ENCODE measurements at places on chromosomes 16 and 17.

DNA sequence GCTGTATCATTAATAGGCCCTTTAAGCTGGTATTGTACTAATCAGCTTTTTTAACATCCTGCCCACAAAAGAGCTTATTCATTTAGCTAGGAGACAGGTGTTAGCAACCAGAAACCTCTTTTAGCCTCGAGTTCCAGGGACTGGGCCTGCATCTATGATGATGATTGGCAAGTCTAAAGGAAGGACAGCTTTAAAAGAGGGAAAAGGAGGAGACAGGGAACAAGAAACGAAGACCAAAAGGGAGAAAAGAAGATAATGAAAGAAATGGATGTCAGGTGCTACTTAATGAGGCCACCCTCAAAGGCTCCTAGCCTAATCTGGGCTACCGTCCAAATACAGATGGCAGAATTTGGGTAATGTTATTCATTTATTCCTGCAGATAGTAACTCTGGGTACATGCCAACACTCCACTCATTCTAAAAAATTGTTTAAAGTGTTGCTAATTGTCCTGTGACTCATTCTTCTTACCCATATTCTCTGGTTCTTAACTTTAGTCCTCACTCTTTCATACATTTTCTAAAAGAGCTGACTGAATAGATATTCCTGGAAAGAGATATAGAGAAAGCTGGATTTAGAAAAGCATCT is 18.7 kb upstream of the RFFL start:
- no peak for DNase-seq

DNA sequence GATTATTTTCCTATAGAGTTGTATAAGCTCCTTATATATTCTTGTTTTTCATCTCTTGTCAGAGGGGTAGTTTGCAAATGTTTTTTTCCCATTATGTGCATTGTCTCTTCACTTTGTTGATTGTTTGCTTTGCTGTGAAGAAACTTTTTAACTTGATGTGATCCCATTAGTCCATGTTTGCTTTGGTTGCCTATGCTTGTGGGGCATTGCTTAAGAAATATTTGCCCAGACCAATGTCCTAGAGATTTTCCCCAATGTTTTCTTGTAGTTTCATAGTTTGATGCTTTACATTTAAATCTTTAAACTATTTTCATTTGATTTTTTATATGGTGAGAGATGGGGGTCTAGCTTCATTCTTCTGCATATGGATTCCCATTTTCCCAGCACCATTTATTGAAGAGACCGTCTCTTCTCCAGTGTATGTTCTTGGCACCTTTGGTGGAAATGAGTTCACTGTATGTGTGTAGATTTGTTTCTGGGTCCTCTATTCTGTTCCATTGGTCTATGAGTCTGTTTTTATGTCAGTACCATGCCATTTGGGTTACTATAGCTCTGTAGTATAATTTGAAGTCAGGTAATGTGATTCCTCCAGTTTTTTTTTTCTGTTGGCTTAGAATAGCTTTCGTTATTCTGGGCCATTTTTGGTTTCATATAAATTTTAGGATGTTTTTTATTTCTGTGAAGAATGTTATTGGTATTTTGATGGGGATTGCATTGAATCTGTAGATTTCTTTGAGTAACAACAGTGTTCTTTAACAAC is 165.8 kb downstream of the ABCA8 start:
- DNase-seq, result no peak

- DNase-seq, result no peak
These were observed 310.1 kb downstream of the C16orf95 start for GRCh38 chr16:87006789-87007745.

- DNase-seq, result no peak
These were observed 281.0 kb downstream of the FTO start for GRCh38 chr16:53984936-53985335.

- DNase-seq, result no peak
These were observed 178.8 kb downstream of the MAP2K6 start for GRCh38 chr17:69593351-69593715.

GRCh38 chr17:40625311-40625710 is 22.3 kb downstream of the SMARCE1 start:
- no peak for DNase-seq

DNA sequence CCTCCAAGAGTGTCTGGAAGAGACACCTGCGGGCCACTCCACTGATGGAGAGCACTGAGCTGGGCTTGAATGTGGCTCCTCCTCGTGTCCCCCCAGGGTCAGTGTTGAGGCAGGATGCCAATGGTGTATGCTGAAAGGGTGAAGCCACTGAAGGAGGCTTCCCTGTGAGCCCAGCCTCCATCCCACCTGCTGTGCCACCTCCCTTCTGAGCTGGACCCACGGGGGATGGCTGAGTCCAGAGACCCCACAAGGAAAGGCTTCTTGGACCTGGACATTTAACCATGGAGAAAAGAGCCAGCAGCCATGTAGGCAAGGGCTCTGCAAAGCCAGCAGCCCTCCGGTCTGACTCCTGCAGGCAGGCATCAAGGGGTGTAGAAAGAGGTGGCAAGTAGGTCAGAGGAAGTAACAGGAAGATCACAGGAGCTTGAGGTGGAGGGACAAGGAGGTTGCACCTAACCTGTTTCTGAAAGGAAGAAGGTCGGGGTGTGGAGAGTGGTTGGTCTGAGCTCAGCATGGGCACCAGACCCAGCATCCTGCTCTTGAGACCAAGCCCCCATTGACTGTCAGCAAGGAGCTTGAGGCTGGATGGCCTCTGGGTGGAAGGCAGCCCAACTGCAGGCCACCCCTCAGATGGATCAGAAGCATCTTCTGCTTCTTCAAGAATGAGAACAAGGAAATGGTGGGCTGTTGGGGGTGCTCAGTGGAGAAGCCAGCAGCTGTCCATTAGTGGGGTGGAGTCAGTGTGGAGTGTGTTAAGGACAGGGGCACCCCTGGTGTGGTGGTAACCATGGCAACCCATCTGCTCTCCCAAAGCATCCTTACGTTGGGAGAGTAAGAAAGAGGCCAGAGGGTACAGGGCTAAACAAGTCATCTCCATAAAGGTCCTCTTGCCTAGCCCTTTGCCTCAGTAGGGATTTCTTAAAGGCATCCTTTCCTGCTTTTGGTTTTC is 80.7 kb downstream of the PLD6 start:
- DNase-seq, result no peak

GRCh38 chr16:4136229-4136813 is 20.1 kb upstream of the ADCY9 start:
- no peak for DNase-seq

- DNase-seq, result no peak
These were observed 4.9 kb downstream of the DNAH3 start for GRCh38 chr16:21145738-21146137.

GRCh38 chr17:29682054-29682453 is 59.3 kb upstream of the CORO6 start:
- DNase-seq, result no peak

DNA sequence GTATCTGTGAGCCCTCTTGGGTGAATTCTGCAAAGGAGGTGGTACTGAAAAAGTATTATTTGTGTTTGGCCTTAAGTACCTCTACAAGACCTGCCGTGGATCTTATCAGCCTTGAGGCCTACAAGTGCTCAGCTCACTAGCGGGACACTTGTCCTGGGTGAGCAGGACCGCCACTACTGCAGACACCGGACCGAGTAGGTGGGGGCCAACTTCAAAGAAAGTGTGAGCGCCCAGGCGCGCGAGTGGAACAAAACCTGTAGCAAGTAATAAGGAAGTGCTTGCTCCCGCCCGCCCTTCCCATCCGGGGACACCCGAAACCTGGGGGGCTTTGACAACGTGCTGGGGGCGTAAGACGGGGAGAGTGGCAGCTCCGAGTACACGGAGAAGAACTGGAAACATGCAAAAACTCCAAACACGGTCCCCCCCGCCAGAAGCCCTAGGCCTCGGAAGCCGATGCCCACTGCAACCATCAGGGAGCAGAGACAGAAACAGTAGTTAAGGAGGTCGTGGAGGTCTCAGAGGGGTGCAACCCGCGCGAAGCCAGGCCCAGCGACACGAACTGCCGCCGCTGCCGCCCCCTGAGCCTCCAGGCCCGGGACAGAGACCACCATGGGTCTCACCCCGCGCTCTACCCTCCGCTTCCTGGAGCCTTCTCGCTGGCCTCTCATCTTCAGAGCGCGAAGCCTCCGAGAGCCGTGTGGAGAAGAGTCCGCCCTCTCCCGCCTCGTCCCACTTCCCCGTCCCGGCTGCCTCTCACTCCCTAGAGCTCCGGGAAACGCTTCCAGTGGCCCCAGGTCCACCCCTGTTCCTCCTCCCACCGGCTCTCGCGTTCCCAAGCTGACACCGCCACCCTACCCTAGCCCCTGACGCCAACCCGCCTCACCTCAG is 537 bp downstream of the CNOT1 start:
- DNase-seq, result peak; percentile 35

DNA sequence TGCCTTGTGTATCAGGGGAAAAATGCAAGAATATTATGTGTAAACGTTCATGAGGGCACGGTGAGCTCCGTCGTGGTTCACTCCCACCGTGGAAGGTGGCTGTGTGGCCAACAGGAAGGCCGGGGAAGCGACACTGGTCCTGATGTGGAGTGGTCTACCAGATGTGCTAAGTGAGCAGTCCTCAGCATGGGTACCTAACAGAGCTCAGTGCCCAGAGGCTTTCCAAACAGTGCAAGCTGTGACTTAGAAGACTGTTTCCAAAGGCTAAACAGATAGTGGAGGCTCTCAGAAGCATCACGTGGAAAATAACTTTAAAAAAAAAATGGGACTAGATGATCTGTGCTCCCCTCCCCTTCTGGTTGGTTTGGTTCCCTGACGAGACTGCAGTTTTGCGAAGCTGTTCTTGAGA is 199.3 kb upstream of the CHMP6 start:
- DNase-seq, result no peak

DNA sequence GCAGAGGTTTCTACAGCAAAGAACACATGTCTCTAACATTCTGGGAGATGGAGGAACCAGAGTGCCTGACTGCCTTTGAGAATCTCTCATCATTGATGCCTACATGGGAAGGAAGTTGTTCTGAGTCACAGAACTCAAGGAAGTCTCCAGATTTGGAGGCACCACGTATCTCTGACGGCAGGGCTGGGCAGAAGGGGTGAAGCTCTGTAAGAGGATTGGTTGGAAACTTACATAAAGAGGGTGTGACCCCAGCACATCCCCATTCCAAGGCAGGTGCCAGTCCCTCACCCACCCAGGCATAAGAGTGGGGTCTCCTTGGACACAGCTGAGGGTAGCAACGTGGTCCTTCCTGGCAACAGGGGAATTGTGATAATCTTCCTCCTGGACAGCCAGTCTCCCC is 17.4 kb downstream of the TNFRSF13B start:
- no peak for DNase-seq

GRCh38 chr17:83058266-83058798 is 21.1 kb upstream of the METRNL start:
- peak; percentile 33 for DNase-seq

GRCh38 chr17:16938496-16939207 is 33.3 kb downstream of the TNFRSF13B start:
- DNase-seq, result no peak

- peak; percentile 62 for DNase-seq
These were observed 149.3 kb upstream of the GSE1 start for GRCh38 chr16:85463672-85464382.

GRCh38 chr16:80433623-80434022 is 107.2 kb upstream of the DYNLRB2 start:
- DNase-seq, result no peak

DNA sequence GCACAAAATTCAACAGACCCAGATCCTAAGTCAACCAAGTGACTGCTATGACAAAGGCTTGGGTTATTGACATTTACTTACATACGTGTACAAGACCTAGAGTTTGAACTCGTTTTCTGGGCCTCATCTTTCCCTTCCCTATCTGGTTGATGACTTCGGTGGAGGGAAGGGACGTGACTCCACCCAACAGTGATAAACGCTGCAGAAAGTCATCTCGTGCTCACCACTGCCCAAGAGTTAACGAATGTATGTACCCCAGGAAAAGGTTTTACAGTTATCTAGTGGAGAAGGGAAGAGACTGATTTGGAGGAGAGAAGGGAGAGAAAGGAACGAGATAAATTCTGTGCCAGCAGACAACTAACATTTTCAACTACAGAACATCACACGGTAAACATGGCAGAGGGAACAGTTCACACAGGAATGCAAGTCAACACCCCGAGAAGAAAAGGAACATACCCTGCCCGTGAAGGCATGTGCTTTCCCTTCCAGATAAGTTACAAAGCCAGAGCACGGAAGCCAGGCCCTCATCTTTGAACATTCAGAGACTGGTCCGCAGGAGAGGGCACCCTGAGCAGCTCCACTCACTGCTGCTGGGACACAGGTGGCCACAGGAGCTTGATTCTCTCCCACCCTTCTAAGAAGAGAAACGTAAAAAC is 13.9 kb upstream of the CYTH1 start:
- no peak for DNase-seq

DNA sequence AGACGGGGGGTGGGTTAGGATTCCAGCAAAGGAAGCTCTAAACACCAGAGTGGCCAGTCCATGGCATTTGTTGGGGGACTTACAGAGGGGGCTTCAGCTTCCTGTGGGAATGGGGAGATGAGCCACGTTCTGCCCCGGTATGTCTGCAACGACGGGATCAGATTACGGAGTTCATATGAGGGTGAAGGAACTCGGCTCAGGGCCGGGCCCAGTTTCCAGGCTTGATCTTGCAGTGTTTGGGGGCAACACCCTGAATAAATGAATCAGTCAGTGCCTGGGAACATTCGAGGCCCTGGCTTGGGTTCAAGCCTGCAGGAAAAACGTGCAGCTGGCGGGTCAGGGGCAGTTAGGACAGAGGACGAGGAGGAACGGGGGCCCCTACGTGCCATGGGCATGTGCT is 54.0 kb downstream of the JPH3 start:
- DNase-seq, result no peak

GRCh38 chr17:74552037-74552436 is 6.1 kb upstream of the CD300C start:
- DNase-seq, result no peak

DNA sequence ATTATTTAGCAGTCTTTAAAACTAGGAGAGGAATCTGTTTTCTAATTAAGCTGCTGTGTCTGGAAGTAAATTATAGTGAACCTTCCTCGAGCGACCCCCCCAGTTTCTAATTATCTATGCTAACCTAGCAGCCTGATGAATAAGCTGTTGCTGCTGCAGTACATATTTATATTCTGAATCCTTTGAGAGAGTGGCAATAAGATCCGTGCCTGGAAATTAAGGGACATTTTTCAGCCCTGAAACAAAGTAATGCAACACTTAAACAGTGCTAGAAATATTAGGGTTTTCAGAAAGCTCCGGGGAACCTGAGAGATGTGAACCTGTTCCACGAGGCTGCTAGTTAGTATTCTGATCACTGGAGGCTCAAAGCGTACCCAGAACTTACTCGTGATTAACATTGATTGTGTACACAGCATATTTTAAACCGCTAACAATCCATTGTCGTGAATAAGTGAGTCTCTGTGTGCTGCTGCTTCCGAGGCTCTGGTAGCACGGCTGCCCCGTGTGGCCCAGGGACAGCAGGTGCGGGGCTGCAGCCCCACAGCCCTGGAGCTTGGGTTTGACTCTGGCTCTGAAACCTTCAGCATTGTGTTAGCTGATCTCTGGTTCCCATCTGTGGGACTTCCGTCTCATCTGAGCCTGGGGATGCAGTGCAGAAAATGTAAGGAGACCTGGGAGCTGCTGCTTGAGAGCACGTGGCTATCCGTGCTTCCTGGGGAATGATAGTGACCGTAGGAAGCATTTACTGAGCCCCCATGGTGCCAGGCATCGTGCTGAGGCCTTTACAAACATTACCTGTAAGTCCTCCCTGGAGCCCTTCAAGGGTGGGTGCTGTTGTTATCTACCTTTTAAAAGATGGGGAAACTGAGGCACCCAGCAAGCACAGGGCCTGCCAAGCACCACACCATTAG is 190.9 kb upstream of the CHMP6 start:
- DNase-seq, result no peak

All from ovary (tissue), 10 donors.